ENCODE measurements at places on chromosomes 6 and 20.

DNA sequence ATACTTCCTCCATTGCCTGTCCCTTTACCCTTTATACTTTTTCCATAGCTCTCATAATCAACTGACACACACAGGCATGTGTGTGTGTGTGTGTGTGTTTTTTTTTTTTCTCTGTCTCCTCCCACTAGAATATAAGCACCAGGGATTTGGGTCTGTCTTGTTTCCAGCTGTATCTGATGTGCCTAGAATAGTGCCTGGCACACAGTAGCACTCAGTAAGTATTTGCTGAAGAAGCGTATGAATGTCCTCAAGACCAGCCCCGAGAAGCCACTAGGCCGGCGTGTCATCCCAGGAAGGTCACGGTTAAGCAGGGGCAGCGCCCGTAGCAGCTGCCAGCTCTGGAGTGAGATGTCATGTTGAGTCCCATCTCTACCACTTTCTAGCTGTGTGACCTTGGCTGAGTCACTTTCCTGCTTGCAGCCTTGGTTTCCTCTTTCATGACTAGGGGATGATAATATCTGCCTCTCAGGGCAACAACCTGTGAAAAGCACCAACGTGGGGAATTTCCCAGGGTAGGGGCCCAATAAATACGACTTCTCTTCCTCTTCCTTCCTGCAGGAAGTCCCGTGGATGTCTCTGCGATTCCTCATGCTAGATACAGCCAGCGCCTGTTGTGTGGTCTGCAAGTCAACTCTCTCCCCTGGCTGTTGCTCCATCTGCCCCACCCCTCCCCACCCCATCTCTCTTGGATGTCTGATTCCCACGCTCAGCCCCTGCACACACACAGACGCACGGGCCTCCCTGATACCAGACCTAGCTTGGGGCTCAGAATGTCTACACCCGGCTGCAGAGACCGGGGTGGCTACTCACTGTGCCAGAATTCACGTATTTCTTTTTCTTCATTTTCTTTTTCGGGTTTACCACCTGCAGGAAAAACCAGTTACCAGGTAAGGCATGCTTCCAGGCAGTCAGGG lies 58.1 kb downstream of the RAB44 start:
- no peak for DNase-seq

DNA sequence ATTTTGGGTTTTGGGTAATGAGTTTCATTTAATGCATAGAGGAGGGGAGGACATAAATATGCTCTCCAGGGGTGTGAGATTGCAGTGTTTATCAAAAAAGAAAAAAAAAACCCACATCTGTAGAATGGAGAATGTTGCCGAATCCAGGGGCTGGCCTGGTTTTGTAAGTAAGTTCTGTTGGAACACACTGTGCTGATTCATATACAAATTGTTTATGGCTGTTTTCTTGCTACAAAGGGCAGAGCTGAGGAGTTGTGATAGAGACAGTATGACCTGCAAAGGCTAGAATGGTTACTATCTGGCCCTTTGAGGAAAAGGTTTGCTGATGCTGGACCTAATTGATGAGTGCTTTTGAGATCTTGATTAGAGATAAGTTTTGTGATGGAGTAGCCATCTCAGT lies 30.4 kb downstream of the SCAF8 start:
- no peak for DNase-seq

- DNase-seq: peak; percentile 9
Observed at GRCh38 chr6:94177429-94177828, 758.1 kb upstream of the EPHA7 start.

- no peak for DNase-seq
Observed at GRCh38 chr6:95548188-95548786, 29.0 kb upstream of the MANEA start.

DNA sequence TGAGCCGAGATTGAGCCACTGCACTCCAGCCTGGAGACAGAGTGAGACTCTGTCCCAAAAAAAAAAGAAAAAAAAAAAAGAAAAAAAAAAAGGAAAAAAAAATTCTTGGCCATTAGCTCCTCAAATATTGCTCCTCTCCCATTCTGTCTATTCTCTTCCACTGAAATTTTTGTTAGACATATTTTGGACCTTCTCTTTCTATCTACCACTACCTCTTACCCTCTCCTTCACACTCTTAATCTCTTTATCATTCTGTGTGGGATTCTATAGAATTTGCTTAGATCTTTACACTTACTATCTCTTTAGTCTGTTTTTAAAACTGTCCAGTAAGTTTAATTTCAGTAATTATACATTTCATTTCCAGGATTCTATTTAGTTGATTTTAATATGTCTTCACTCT lies 85.0 kb downstream of the IRAK1BP1 start:
- no peak for DNase-seq

DNA sequence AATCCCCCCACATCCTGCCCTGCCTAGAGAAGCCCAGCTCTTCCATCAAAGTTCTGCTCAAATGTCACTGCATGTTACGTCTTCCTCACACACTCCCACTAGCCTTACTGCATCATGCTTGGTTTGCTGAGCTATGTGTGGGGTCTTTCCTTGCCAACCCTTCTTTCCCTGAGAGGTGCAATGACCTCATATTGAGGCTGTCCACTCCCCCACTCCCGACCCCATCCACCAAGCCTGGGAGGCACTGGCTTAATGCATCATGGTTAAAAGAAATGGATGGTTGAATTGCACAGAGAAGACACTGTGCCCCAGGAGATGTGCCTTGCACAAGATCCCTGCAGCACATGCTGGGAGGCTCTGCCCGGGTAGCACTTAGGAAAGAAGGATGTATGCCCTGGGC lies 7.7 kb upstream of the IRF4 start:
- DNase-seq: no peak

DNA sequence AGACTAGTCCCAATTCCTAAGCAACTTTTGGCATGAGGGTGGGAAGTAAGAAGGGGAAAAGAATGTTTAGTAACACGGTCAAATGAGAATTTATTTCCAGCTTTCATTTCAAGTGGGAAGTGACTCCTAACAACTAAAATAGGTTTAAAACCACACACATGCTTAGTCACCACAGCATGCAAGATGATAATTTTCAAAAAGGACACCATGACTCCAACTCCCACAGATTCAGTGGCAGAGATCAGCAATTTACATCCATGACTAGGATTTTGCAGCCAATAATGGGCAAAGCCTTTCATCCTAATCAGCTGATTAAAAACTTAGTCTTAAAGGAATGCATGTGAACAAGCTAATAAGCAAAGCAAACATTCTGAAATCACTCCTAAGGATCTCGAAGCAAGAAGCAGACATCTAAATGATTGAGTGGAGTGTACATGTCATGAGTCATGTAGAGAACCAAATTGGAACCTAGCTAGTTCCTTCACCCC lies 48.1 kb upstream of the GCLC start:
- DNase-seq: no peak

DNA sequence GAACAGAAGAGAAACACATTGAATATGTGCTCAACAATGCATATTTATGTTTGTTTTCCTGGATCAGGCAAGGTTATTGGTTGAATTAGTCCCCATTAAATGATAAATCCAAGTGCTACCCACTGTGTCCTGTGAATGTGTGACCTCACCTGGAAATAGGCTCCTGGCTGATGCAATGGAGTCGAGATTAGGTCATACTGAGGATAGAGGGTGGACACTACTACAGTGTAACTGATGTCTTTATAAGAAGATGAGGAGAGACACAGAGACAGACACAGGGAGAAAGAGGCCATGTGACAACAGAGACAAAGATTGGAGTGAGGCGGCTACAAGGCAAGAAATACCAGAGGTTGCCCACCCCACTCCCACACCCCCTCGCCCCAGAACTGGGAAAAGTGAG lies 559.3 kb downstream of the C6orf118 start:
- DNase-seq: no peak

DNA sequence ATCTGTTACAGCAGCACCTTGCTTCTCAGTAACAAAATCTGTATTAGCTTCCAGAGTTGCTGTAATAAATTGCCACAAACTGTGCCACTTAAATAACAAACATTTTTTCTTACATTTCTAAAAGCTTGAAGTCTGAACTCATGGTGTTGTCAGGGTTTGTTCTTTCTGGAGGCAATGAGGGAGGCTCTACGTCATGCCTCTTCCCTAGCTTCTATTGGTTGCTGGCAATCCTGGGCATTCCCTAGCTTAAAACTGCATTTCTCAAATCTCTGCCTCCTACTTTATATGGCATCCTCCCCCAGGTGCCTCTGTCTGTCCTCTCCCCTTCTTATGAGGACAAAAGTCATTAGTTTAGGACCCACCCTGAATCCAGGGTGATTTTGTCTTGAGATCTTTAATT lies 41.6 kb upstream of the TMEM244 start:
- DNase-seq: no peak

GRCh38 chr6:151321438-151321837 lies 69.9 kb downstream of the ZBTB2 start:
- no peak for DNase-seq

DNA sequence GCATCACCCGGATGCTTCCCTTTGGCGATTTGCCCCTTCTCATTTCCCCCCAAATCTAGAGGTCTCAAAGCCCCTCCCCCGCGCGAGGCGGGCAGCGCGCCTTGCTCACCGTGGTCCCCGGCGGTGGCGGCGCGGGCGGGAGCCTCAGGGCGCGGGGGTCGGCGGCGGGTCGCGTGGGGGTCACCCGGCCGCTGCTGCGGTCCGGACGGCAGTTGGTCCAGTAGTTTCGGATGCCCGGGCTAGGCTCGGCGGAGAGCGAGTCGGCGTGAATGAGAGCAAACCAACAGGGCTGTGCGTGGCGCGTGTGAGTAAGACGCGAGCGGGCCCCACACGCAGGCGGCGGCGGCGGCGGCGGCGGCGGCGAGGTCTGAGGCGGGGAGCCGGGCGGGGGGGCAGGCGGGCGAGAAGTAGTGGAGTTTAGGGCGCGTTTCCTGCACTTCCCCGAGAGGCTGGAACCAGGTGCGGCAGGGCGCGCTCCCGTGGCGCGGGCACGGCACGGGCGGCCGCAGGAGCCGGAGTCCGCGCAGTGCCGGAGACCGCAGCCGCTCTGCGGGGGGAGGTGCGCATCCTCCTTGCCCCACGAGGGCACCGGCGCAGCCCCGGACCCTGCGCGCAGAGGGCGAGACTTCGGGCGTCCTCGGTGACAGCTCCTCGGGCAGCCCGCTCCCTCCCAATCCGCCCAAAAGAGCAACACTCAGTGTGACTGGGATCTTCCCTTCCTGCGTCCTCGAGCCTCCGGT lies 567 bp downstream of the HS3ST5 start:
- DNase-seq: peak; percentile 50

GRCh38 chr6:149366267-149366921 lies 33.7 kb upstream of the SUMO4 start:
- DNase-seq: no peak

DNA sequence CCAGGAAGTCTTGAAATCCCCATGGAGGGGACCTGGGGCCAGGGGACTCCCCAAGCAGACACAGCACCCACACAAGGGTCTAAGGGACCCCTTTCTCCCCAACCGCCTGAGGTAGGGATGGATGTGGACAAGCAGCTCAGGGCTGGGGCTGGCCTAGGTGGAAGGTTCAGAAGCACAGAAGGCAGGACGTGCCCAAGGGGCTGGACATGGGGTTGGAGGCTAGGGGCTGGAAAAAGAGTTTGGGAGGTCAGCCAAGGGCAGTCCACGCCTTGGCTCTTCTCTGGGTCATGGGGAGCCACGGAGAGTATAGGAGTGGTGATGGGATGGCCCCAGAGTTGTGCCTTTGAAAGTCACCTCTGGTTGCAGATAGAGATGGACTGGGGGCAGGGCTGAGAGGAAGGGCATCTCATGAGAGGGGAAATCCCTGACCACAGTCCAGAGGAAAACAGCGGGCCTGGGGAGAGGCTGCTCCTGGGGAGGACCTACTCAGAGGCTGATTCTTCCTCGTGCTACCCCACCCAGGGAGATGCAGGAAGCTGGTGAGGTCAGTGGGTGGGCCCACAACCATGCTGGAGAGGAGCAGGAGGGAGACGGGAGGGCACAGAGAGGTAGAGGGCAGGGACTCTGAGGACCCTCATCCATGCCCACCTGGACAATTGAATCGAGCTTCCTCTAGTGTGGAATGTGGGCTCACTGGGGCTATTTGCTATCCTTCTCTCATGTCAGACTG lies 2.5 kb upstream of the HSPA12B start:
- DNase-seq: no peak

DNA sequence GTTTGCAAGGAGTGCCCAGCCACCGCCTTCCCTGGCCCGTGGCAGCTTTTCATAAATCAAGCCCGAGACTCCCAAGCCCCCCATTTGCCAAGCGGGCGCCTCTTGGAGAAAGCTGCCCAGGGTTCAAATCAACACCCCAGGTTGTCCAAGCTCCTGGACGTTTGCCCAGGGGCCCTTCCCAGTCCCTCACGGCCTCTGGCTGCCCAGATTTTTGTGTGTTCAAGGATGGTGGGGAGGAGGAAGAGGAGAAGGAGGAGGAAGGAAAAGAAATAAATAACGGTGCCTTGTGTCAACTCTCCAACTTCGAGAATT lies 20.6 kb upstream of the NFATC2 start:
- DNase-seq: no peak

- no peak for DNase-seq
Observed at GRCh38 chr20:49821381-49821780, 8.8 kb downstream of the SLC9A8 start.

DNA sequence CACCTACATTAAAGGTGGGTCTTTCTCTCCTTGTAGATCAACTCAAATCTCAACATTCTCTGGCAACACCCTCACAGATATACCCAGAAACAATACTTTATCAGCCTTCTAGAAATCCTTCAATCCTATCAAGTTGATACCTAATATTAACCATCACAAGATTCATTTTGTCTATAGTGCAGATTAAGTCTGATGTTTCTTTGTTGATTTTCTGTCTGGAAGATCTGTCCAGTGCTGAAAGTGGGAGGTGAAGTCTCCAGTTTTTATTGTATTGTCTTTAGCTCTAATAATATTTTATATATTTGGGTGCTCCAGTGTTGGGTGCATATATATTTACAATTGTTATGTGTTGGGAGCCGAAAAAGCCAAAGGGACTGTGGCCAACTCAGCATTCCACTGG lies 493.9 kb upstream of the ADGRB3 start:
- DNase-seq: no peak

DNA sequence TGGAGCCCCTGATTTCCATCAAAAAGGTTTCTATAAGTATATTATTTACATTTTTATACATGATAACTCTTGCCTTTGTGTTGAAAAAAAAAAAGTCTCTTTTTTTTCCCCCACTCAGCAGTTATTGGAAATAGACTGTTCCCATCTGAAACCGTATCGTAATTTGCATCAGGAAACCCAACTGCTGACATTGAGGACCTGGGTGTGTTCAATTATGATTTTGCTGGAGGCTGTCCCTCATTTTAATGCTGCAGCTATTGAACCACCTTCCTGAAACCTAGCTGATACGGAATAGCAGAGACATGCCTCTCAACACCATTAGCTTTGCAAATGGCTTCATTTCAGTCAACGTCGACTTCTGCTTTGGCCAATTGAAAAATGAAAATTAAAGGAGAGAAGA lies 98.9 kb downstream of the ZNF217 start:
- DNase-seq: no peak

Measured in iPS-NIHi11 (cell line).